ENCODE measurements at places on chromosomes 1 and 21. TPM values are rescaled to one million over a fixed set of nuclear protein-coding genes. Genes with fewer than 3 reads are reported as not detected.

GRCh38 chr1:41827991-41828570 is 90.6 kb downstream of the HIVEP3 start:
- no peak overlapping the region for H3K4me3 ChIP-seq
- no peak for DNase-seq
- H3K36me3 ChIP-seq, result no peaks in the 10 kb centered on the region

- no peak for DNase-seq
- peaks cover 12% of the 10 kb centered on the region for H3K4me1 ChIP-seq
- H3K4me3 ChIP-seq, result no peak overlapping the region
These were observed 32.5 kb downstream of the PADI2 start for GRCh38 chr1:17086751-17087150.

DNA sequence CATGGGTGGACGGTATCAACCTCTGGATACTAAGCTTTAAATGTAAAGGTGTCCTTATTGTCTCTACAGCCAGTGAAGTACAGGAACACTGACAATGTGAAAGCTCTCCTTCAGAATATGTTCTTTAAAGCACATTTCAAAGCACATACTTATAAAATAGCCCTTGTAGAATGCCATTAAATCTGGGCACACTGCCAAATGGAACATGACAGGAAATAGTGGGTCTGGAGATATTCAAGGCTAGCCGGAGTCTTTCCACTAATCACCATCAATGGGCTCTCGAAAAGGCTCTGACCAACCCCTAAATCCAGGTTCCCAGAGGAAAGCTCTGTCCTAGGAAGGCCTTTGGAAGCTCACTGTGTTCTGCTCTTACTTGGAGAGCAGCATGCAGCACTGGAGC is 46.6 kb downstream of the PLD5 start:
- H3K27me3 ChIP-seq, result no peaks in the 10 kb centered on the region
- H3K4me3 ChIP-seq, result no peak overlapping the region
- H3K27ac ChIP-seq, result no peak overlapping the region
- H3K4me1 ChIP-seq, result no peaks in the 10 kb centered on the region
- no peaks in the 10 kb centered on the region for H3K36me3 ChIP-seq

GRCh38 chr21:32190493-32191144 is 88.2 kb downstream of the MIS18A start:
- peaks cover 8% of the 10 kb centered on the region for H3K27me3 ChIP-seq
- H3K4me1 ChIP-seq, result no peaks in the 10 kb centered on the region
- peaks cover 10% of the 10 kb centered on the region for H3K36me3 ChIP-seq
- DNase-seq, result no peak
- no peak overlapping the region for H3K27ac ChIP-seq

DNA sequence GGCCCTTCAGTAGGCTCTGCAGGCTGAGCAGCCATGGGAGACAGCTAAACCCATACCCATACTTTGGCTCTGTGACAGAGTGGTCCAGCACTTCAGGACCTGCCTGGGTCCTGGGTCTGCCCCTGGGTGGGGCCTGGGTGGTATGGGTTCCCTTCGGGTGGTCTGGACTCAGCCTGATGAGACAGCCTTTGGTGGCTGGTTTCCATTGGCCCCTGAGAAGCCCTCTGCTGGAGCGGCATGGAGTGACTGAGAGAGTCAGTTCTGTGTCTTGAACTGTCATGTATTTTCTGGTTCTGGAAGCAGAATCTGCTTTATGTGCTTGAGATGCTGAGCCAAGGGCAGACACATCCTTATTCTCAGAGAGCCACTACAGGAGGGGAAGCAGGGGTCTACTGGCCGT is 31.3 kb upstream of the KCNA2 start:
- no peaks in the 10 kb centered on the region for H3K4me1 ChIP-seq
- H3K27me3 ChIP-seq, result peaks cover 27% of the 10 kb centered on the region
- H3K4me3 ChIP-seq, result no peak overlapping the region
- H3K27ac ChIP-seq, result no peak overlapping the region
- H3K36me3 ChIP-seq, result no peaks in the 10 kb centered on the region

GRCh38 chr1:107964336-107965109 is 457 bp downstream of the VAV3 start:
- H3K27ac ChIP-seq, result no peak overlapping the region

The AKR1A1 gene
- 115 TPM for total RNA-seq

DNA sequence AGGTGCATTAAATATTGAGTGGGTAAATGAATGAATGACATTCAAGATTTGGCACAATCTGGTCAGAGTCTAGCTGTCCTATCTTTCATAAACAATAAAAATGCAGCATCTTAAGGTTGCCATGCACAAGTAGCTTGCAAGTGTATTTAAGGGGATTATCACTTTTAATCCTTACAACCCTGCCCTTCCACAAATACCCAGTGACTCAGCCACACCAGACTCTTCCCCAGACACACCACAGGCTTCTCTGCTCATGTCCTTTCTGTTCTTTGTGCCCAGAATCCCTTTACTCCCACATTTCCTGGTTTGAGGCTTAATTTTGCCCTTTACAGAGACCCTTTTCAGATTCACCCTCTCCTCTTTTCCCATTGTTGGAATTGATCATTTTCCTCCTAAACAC is 59.8 kb downstream of the KIRREL1 start:
- peaks cover 6% of the 10 kb centered on the region for H3K27me3 ChIP-seq
- H3K27ac ChIP-seq, result peak overlapping the region; percentile 27
- H3K4me3 ChIP-seq, result no peak overlapping the region
- peaks cover 45% of the 10 kb centered on the region for H3K36me3 ChIP-seq
- no peak for DNase-seq

The SNX7 gene
- 24.7 TPM for total RNA-seq

DNA sequence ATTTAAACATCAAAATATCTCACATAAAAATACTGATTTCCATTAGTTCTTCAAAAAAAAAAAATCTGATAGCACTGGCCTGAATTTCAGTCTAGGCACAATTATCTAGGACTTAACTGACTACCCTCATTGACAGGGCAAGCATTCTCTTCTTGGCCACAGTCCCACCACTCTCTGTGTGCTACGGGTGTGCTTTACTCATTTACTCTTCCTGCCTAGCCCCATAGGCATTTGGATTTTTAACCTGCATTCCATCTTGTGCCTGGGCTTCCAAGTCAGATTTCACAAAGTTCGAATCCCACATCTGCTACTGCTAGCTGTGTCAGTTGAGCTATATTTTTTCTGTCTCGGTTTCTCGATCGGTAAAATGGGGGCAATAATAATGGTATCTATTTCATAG is 38.0 kb downstream of the PTPN14 start:
- no peak overlapping the region for H3K4me3 ChIP-seq
- no peak for DNase-seq
- peaks cover 2% of the 10 kb centered on the region for H3K27me3 ChIP-seq
- peaks cover 73% of the 10 kb centered on the region for H3K4me1 ChIP-seq

DNA sequence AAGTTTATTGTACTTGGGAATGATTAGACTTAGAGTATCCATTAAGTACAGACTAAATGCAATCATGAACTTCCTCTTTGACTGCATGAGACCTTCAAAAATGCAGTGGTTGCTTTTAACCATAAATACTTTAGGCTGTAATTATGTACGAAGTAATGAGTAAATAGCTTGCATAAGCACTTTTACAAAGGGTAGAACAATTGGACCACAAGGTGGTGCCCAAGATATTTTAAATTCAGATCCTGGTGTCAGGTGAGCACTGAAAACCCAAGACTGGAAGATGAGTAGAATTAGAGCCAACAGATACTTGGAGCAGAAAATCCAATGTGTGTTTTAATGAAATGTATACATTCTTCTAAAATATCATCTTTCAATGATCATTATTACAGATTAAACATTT is 43.4 kb upstream of the RHOU start:
- no peak overlapping the region for H3K4me3 ChIP-seq
- no peak overlapping the region for H3K27ac ChIP-seq
- DNase-seq, result peak; percentile 24
- peaks cover 2% of the 10 kb centered on the region for H3K27me3 ChIP-seq

Data from HFFc6 (cell line).